ENCODE measurements at places on chromosomes 11 and 22.

GRCh38 chr11:32297611-32298011 lies 137.7 kb downstream of the WT1 start:
- no peak for DNase-seq

GRCh38 chr22:24810043-24810749 lies 4.2 kb downstream of the SGSM1 start:
- no peak for DNase-seq

GRCh38 chr11:8967184-8967583 lies 2.9 kb upstream of the TMEM9B start:
- DNase-seq: no peak

GRCh38 chr11:113375402-113375801 lies 12.2 kb upstream of the ANKK1 start:
- DNase-seq: no peak

DNA sequence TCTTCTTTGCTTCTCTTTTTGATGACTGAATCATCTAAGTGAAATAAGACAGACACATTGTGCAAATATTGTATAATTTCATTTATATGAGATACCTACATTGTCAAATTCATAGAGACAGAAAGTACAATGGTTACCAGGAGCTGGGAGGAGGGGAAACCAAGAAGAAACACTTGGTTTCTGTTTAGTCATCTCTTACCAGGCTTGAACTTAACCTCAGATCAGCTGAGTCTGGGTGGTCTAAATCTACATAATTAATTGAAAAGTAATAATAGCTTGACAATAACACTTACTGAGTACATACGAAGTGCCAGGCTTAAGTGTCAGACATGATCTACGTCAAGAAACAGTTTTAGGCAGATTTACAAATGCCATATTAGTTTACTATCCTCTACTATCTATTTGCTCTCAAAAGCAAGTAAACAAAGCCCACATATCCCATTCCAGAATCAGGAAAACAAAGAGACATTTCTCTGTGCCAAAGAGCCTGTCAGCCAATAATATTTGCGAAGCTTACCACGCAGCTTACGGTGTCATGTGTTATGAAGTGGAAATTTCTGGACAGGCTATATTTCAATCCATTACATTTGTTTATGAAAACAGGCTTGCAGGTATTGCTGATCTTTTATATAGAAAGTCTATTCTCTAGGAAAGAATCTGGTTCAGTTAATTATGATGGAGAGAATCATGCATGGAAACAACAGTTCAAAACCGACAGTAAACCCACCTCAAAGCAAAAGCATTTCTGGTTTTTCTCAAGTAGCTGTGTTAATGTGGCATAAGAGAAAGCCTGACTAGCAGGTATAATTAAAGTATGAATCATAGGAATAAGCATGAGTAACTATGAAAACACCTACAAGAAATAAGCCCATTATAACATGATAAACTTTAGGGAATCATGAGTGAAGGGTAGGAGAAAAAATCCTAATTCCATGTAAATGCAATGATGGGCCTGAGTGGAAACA lies 2.7 kb upstream of the ARHGAP42 start:
- no peak for DNase-seq

DNA sequence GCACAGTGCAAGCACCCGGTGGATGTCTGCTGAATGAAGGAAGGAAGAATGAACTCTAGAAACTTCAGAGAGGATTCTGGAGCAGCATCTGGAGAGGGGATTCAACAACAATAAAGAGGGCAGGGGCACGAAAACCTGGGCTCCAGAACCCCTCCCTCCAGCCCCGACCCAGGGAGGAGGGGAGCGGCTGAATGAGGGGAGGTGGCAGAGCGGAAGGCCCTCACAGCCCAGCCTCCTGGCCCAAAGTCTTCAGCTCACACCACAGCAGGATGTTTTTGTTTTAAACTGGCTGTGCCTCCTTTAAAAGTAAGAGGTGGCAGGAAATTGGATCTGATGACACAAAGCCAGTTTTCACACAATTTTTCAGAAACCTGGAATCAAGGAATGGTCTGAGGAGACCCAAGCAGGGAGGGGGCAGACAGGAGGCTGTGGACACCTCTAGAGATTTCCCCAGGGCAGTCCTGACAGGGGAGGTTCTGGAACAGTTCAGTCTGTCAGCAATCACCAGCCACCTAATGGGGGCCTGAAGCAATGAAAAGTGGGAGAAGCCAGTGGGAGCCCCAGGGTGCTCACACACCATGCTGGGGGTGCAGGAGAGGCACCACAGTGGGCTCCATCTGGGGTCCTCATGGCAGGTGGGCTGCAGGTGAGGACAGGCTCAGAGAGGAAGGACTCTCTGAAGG lies 44.4 kb upstream of the TCF20 start:
- DNase-seq: no peak

GRCh38 chr11:130024361-130024760 lies 21.7 kb upstream of the PRDM10 start:
- no peak for DNase-seq

- no peak for DNase-seq
These were observed 24.6 kb downstream of the APIP start for GRCh38 chr11:34891611-34892010.

- peak; percentile 7 for DNase-seq
These were observed 101.7 kb downstream of the MORC2 start for GRCh38 chr22:30866811-30867271.

- DNase-seq: peak; percentile 51
These were observed 593 bp downstream of the SSH3 start for GRCh38 chr11:67303835-67304411.

- no peak for DNase-seq
These were observed 38.7 kb downstream of the RTN3 start for GRCh38 chr11:63719987-63720386.

- DNase-seq: no peak
These were observed 17.4 kb upstream of the ACR start for GRCh38 chr22:50720301-50721256.

GRCh38 chr11:65355776-65356393 lies 1.3 kb downstream of the TIGD3 start:
- peak; percentile 72 for DNase-seq

DNA sequence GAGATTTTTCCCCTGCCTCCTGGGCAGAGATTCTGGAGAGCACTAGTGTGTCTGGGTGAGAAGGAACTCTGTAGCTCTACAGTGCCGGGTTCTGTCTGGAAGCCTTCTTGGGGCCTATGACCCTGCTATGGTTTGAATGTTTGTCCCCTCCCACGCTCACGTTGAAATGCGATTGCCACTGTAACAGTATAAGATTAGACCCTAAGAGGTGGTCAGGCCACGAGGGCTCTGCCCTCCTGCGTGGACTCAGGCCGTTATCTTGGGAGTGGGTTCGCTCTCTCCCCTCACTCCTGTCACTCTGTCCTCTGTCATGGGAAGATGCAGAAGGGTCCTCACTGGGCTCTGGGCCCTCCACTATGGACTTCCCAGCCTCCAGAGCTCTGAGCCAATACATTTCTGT lies 3.5 kb downstream of the AP5B1 start:
- DNase-seq: no peak

- no peak for DNase-seq
These were observed 483.3 kb downstream of the TBC1D22A start for GRCh38 chr22:47245786-47246185.

DNA sequence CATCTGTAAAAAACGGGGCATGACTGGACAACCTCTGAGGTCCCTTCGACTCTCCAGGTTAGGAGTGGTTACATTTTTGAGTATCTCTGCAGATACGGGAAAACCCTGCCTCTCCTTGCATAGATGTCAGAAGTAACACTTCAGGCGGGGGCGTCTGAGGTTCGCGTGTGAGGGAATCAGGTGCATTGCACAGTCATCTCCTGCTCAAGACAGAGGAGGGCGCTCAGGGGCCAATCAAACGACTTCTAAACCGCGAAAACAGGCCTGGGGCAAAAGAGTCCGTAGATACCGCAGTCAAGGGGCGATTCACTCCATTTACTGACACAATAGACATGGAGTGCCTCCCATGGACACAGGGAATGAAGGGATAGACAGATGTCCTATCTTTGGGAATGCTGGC lies 31.7 kb downstream of the KIRREL3 start:
- no peak for DNase-seq

DNA sequence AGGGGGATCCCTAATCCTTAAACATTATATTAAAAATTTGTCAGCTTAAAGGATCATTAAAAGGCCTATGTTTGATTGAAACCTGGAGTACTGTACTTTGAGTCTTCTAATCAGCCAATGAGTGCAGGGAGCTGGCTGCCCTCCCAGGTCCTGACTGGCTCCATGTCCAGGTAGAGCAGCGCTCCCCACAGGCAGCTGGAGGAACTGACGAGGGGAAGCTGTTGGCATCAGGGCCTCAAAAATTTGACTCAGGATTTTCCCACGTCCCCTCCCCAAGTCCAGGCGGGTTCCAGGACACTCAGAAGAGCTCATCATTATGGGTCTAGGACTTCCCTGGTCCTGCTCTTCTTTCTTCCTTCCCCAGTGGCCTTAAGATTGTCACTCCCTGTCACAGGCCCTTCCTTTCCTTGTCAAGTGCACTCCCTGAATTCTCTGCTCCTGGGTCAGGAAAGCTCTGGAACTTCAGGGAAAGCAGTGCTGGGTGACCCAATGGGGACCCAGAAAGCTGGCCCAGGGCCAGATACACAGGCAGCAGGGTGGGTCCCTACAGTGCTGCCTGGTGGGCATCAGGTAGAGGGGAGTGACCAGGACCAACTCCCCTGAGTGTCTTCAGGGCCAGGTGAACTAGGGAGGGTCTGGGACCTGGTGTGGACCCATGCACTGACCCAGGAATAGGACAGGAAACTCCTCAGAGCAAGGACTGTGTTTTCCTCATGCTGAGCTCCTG lies 65.5 kb downstream of the GGTLC2 start:
- no peak for DNase-seq

GRCh38 chr11:81989093-81989492 lies 744.6 kb downstream of the FAM181B start:
- DNase-seq: no peak

GRCh38 chr11:130066338-130066737 lies 3.4 kb upstream of the APLP2 start:
- peak; percentile 56 for DNase-seq

DNA sequence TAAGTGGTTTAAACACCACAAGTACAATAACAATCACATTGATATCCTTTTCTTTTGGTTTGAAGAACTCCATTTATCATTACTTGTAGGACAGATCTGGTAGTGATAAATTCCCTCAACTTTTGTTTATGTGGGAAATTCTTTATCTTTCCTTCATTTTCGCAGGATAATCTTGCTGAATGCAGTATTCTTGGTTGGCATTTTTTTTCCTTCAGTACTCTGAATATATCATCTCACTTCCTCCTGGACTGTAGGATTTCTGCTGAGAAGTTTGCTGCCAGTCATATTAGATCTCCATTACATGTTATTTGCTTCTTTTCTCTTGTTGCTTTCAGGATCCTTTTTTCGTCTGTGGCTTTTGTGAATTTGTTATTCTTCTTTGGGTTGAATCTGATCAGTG lies 179.0 kb upstream of the PLET1 start:
- DNase-seq: no peak

DNA sequence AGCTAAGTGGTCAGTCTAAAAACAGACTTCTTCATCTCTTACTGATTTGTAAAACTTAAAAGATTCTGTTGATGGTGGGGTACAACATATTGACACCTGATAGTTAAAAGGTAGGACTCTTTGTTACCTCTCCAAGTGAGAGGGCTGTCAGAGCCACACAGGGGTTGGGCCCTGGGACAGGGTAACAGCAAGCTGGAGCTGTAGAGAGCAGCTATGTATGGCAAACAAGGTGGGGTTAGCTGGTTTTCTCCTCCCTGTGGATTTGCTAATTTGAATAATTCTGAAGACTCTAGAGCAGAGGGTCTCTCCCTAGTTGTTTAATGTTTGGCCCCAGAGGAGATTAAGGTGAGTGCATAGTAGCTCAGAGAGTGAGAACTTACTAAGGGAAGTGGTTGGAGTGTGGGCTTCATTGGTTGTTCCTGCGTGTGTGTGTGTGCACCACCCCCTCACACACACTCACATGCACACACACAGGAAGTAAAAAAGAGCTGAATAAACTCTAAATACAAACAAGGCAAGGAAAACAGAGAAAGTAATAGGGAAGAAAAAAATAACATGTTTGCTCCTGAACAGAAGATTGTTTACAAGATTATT lies 9.2 kb upstream of the GAS2 start:
- no peak for DNase-seq

- DNase-seq: peak; percentile 76
These were observed 2.9 kb upstream of the MTFP1 start for GRCh38 chr22:30422481-30423300.

- DNase-seq: no peak
These were observed 3.1 kb downstream of the SELENOH start for GRCh38 chr11:57744357-57744756.

DNA sequence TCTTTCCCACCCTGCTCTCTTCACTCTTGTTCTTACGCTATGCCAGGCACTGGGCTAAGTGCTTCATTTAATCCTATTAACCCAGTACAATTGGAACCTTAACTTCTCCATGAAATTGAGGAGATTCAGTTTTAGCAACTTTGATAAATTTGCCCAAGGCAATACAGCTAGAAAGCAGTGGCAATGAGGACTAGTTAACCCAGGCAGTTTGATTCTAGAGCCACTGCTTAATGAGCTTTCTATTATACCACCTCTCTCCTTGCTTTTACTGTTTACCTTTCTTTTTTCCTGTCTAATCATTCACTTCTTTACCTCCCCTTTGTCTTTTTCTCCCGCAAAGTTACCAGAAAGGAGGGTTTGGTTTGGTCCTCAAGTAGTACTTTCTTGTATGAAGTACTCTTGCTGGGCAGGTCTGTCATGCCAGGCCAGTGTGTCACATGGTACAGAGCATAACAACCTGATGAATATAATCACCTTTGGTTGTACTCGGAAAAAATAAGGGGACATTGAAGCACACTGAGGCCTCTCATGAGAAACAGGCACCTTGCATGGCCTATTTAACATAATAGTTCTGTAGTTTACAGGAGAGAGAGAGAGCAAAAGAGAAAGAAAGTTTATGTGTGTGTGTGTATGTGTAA lies 70.6 kb downstream of the PDHX start:
- DNase-seq: no peak

GRCh38 chr11:72671152-72672099 lies 2.8 kb downstream of the PDE2A start:
- no peak for DNase-seq

DNA sequence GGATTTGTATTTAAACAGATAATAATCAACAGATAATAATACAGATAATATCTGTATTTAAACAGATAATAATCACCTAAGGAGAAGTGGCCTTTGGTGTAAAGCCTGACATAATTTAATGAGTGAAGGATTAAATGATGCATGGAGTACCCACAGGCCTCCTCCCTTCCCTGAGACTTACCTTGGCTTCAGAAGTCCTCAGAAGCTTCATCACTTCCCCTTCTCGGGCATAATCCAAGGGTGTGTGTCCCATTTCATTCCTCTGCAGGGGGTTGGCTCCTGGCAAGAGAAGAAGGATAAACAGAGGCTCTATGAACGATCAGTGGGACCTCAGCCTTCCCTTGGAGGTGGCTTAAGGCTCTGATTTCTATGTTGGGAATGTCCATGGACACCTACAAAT lies 85.5 kb upstream of the PHOX2A start:
- no peak for DNase-seq
